Colonic mucosa (tissue), 4 donors: ENCODE measurements at places on chromosomes 3 and 15.

DNA sequence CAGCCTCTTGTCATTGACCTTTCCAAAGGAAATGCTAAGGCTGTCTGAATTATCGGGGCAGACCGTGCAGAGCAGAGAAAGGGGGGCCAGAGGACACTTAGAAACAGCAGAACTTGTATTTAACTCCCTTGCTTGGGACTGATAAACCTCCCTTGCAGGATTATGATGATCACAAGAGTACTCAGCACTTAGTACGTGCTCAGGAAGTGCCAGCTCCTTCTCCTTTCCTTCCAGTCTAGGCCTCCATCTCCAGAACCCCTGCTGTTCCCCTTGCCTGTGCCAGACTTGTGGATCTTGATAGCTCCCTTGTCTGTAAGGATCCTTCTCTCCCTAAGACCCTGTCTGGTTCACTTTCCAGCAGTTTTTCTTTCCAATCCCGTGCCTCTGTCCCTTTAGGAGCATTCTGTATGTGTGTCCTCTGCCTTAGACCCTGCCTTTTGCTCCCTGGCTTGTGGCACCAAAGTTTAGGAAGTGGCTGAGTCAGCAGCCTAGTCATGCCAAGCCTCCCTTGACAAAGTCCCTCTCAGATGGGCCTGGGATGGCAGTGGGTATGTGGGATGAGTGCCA, 747 bp downstream of the SORD start:
- DNase-seq = no peak

- DNase-seq = no peak
Observed at GRCh38 chr15:100094127-100094510, 247.7 kb downstream of the ADAMTS17 start.

DNA sequence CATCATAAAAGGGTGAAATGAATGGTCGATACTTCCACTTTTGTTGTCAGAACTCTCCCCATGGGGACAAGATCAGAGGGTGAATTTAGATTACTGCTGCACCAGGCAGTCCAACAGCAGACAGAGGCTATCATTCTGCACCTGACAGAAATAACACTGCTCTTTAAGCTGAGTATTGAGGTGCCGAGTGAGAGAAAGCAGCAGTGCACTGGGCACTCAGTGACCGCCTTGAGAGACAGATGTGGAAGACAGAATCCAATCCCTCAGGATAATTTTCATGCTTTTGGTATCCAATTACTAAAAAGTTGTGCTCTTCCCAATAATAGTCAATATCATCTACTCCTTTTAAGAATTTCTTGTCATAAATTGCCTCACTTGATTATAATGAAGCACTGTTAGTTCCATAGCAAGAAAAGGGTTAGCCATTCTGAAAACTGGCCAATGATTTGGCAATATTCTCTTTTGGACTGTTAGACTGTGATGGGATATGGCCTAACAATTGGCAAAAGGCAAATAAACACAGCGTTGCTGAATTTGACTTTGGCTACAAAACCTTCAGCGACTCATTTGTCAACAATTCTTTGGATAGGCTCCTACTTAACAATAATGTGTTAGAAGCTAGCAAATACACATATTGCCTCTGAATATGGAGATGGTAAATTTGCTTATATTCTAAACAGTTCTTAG, 5.5 kb downstream of the FGF7 start:
- DNase-seq = no peak

DNA sequence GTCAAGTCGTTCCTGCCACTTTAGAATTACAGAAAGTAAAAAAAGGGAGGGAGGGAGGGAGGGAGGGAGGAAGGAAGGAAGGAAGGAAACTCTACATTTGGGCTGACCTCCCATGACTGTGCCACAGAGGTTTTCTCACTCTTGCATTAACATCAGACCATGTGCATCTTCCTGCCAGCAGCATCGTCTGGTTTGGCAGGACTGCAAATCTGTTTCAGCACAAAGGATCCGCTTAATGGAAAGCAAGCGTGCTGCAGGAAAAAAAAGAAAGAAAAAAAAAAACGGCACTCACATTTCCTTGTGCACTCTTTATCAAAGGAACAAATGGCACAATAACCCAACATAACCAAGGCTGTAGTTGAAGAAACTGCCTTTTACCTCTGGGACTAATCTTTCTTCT, 148.8 kb upstream of the HES1 start:
- DNase-seq = no peak

GRCh38 chr3:22175947-22176346, 424.9 kb upstream of the ZNF385D start:
- no peak for DNase-seq

GRCh38 chr3:99499235-99500158, 138.9 kb upstream of the COL8A1 start:
- peak; percentile 24 for DNase-seq

GRCh38 chr15:62950462-62950931, 92.0 kb upstream of the TPM1 start:
- DNase-seq = no peak

DNA sequence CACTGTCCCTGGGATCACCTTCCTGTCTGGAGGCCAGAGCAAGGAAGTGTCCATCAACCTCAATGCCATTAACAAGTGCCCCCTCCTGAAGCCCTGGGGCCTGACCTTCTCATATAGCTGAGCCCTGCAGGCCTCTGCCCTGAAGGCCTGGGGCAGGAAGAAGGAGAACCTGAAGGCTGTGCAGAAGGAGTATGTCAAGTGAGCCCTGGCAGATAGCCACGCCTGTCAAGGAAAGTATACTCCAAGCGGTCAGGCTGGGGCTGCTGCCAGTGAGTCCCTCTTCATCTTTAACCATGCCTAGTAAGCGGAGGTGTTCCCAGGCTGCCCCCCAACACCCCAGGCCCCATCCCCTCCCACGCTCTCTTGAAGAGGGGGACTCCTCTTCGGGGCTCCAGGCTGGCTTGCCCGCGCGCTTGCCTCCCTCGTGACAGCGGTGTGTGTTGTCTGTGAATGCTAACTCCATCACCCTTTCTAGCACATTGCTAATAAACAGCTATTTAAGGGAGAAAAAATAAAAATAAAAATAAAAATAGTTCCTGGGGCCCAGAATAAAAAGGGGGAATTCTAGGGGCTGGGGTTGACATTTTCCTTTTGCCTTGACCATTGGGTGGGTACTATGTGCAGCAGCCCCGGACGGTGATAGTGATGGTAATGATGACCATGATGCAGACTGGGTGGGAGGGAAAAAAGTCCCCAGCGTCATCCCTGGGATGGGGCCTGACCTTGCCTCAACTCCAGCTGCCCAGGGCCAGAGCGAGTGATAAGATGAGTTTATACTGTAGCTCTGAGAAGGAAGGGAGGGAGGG, 3.3 kb upstream of the ALAS1 start:
- peak; percentile 64 for DNase-seq

- DNase-seq = peak; percentile 57
Observed at GRCh38 chr3:43770426-43771103, 79.8 kb downstream of the ABHD5 start.
